SK-MEL-5 (cell line): ENCODE measurements at places on chromosomes 13 and 19. TPM values are rescaled to one million over a fixed set of nuclear protein-coding genes. Genes with fewer than 3 reads are reported as not detected.

C1QTNF9 gene
- total RNA-seq: not detected in 2 replicates

- no peak for DNase-seq
These were observed 45.8 kb downstream of the GAS6 start for GRCh38 chr13:113817860-113818691.

DNA sequence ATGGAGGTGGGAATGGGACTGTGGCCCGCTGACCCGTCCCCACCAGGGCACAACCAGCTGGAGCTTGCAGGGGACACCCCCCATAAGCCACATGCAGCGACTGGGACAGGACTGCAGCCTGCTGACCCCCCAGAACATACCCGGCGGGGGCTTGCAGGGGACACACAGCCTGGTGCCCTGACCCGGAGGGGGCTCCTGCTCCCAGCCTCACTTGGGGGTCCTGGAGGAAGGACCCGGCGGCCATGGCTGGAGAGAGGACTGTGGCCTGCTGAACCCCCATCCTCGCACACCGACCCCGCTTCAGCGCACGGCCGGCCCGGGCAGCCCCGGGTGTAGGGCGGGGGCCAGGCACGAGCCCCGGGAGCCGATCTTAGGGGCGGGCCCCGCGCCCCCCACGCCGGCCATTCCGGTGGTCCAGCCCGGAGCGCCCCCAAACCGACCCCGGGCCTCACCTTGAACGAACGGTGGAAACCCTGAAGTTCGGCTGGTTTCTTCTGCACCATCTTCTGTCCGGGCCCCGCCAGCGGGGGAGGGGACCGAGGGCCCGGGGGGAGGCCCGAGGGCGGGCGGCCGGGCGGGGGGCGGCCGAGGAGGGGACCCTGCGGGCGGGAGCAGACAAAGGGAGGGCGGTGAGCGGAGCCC lies 574 bp downstream of the MKNK2 start:
- no peak for DNase-seq

C3 gene
- not detected in 2 replicates for total RNA-seq

ERICH6B gene
- total RNA-seq: not detected in 2 replicates

SKA3 gene
- 15.0 and 17.4 TPM in 2 replicates for total RNA-seq
